ENCODE measurements at places on chromosomes 2 and 18.
A peak's percentile ranks its signal among the peaks of the same experiment; 100 is the strongest.

DNA sequence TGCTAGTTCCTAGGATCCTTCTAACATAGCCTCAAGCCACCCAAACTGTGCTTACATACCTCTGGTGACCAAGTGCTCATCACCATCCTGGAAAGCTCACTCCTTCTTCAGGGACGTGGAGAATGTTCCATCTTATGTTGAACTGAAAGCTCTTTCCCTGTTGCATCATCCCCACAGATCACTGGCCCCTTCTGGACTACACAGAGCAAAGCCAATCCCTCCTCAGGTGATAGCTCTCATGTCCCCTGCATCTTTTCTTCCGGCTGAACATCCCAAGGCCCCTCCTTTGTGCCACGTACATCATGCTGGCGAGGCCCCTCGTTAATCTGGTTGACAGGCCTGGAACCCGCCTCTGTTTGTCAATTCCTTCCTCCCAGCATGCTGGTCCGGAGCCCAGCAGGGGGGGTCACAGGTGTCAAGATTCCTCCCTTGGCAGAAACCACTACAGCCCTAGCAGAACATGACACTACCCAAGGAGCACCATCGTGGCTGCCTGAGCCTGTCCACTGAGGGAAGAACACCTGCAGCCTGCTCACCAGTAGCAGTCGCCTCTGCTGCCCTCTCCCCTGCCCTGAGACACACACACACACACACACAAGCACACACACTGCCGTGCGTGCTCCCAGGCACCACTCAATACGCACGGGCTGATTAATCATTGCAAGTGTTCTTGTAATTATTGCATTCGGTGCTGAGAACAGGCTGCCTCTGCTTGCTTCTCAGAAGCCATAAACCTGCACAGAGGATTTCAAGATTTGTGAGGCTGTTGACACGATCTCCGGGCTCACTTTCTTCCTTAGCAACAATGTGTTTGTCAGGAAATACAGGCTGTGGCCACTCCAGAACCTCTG lies 6.3 kb upstream of the KCNK3 start:
- DNase-seq, result no peak

GRCh38 chr2:100799686-100800085 lies 20.3 kb upstream of the NPAS2 start:
- no peak for DNase-seq

DNA sequence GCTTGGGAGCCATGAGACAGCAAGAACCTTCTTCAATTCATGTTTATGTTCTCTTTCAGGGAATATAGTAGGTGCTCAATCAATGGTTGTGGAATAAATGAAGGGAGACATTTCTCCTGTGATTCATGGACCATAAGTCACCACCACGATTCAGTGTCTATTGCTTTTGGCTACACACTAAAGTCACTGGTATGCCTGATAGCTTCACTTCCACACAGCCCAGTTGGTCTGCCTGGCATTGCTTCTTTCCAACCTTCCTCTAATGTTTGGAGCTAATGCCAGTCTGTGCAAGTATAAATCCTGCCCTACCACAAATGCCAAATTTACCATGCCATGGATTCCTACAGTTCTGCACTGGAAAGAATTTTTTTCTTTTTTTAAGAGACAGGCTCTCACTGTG lies 1.3 kb upstream of the CXCR1 start:
- DNase-seq, result no peak

DNA sequence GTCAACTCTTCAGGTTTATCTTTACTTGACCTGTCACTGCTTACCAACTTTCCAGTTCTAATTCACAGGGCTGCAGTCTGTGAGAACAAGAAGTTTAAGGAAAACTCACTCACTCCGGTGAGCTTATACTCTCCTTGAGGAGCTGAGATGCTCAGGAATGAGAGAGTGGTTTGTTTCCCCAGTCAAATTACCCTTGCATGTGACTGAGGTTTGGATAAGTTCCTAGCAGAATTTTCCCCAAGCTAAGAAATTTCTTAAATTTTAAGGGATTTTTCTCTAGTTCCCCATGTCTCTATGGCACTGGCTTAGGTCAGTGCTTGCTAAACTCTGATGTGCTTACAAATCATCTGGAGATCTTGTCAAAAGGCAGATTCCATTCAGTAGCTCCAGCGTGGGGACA lies 12.8 kb upstream of the CCDC85A start:
- no peak for DNase-seq

GRCh38 chr2:72263776-72264060 lies 116.1 kb upstream of the CYP26B1 start:
- no peak for DNase-seq

DNA sequence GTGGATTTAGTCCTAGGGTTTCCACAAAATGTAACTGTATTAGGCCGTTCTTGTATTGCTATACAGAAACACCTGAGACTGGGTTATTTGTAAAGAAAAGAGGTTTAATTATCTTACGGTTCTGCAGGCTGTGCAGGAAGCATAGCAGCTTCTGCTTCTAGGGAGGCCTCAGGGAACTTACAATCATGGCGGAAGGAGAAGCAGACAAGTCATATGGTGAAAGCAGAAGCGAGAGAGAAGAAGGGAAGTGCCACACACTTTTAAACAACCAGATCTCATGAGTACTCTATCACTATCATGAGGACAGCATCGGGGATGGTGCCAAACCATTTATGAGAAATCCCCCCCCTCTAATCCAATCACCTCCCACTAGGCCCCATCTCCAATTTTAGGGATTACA lies 9.5 kb upstream of the CCDC68 start:
- no peak for DNase-seq

DNA sequence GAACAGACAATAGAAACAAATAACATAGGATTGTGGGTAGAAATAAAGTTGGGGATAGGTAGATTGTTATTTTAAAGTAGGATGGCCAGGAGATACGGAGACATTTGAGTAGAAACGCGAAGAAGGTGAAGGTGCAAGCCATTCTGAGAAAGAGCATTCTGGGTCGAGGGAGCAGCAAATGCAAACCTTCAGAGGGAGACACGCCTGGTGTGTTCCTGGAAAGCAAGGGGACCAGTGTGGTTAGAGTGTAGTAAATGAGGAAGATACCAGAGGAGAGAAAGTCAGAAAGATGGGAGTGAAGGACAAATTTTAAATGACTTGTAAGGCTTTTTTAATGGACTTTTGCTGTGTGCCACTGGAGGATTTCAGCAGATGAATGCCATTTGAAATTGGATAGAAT lies 1.7 kb downstream of the CYP20A1 start:
- DNase-seq, result no peak

- DNase-seq, result peak; percentile 49
Measured at GRCh38 chr18:45837283-45838070, 12.0 kb downstream of the SIGLEC15 start.

DNA sequence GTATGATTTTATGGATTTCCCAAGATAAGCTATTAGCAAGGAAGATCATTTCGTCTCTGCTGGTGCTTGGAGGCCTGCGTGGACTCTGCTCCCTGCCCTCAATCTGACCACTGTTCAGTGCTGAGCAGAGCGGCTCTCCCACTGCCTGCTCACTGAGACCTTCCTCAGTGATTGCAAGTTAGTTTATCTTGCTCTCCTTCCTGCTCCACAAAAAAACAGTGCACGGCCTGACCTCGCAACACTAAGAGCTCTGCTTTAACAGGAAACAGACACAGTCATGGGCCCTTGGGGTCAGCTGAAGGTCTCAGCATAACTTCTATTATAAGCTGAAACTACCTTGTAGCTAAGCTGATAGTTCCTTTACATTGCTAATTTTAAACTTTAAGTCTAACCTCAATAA lies 53.1 kb downstream of the PRELID3A start:
- peak; percentile 36 for DNase-seq

- no peak for DNase-seq
Measured at GRCh38 chr2:11872948-11873269, 126.5 kb downstream of the LPIN1 start.

- DNase-seq, result no peak
Measured at GRCh38 chr2:179891237-179891636, 29.8 kb upstream of the ZNF385B start.

DNA sequence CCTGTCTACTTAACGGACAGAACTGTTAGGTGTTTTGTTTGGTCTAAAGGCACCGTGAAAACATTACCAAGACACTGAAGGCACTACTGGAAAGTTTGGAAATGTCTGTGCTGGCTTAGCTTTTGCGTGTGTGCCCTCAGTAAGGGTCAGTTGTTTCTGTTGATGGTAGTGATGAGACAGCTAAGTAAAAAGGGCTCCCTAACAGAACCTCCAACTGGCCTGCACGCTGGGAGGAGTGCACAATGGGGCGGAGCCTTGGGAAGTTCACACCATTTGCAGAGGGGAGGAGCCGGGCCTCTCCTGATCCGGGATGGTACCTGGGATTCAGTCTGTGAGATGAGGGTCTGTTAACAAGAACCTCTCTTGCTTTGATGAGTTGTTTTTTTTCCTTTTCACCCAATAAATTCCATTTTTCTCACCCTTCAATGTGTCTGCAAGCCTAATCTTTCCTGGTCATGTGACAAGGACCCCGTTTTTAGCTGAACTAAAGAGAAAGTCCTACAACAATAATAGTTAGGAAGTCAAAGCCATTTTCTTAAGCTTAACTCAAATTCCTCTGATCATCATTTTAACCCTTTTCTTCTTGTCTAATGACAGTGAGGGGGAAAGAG lies 368.7 kb downstream of the PARD3B start:
- DNase-seq, result peak; percentile 17

DNA sequence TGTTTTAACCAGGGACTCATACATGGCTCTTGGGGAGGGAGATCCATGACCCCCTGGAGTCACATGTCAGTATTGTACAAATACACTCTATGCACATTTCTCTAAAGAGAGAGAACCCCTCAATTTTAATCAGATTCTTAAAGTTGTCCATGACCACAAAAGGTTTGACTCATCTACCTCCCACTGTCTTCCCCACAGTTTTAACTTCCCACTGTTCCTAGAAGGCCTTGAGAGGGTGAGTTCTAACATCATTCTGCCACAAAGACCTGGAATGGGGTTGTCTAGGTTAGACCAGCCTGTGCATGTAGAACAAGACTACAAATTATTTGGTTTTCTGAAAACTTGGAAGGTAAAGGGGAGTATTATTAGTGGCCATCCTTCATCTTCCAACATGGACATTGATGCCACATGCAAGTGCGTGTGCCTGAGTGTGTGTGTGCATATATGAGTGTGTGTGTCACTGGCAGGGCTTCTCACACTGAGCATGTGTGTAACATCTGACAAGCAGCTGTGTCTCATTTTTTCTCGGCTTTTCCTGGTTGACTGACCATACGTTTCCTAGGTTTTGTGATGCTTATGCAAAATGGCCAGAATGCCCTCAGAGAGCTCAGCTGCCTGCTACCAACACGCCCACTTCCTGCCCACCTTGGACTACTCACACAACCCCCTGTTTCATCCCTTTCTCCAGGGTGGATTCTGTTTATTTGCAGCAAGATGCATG lies 94.6 kb upstream of the LGALSL start:
- no peak for DNase-seq

DNA sequence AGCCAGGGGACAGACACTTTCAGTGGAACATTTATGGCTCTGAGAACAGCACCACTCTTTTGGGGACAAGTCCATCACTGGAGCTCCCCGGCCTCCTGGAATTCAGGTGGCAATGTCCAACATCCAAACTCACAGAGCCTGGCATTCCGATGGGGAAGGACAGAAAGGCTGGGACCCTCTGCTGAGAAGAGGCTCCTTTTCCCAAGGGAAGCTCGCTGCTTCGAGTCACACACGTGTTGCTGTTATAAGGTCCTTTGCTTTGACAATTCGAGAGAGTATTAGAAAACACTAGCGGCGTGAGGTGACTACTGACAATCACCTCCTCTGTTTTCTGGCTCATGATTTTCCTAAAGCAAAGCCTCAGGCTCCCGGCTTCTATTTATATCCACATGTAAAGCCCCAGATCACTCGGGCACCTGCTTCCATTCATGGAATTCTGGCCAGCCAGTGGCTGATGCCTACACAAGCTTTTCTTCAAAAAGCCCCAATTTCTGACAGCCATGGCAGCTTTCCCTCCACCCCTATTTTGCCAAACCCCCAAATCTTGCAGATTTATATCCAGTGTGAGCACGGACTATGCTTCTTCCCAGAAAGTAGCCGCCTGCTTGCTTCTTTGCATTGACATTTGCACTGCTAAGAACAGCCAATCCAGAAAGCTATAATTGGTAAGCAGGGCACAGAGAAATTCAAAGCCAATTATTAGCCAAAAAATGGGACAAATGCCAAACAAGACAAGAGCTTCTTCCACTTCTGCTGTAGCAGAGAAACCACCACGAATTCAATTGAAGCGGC lies 67.3 kb downstream of the NDUFA10 start:
- DNase-seq, result no peak

DNA sequence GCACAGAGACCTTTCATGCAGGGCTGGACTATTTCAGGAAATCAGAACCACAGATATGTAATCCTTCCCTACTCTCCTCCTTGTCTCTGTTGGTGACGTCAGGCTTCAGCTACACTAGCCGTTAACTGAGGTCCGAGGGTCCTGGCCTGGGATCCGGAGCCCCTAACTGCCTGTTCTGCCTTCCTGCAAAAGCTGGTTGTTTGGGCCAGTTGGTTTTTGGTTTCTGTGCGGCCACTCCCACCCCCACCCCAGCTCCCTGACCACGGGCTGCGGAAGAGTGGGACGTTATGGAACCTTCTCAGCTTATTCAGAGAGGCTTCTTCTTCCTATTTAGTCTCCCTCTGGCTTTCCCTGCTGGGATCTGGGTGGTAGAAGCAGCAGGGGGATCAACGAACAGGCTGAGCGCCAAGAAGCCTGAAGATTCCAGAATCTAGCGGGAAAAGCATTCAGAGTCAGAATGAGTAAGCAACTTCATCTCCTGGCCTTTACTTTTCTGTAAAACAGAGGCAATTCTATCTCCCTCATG lies 49.3 kb upstream of the ROCK2 start:
- DNase-seq, result no peak

DNA sequence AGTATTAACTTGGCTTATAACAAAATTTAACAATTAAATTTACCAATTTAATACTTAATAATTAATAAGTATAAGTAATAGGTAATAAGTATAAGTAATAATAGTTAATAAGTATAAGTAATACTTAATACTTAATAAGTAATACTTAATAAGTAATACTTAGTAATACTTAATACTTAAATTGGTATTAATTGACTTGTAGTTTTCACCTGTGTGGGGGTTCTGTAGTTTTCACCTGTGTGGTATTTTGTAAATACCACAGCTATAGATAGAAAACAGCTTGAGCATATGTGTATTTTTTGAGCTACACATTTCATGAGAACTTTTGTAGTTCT lies 55.4 kb downstream of the MAPRE2 start:
- DNase-seq, result no peak

GRCh38 chr2:75503048-75503607 lies 57.6 kb downstream of the EVA1A start:
- no peak for DNase-seq

- no peak for DNase-seq
Measured at GRCh38 chr18:3748086-3748485, 298.1 kb downstream of the TGIF1 start.

- DNase-seq, result no peak
Measured at GRCh38 chr2:99680946-99681345, 191.1 kb upstream of the REV1 start.

DNA sequence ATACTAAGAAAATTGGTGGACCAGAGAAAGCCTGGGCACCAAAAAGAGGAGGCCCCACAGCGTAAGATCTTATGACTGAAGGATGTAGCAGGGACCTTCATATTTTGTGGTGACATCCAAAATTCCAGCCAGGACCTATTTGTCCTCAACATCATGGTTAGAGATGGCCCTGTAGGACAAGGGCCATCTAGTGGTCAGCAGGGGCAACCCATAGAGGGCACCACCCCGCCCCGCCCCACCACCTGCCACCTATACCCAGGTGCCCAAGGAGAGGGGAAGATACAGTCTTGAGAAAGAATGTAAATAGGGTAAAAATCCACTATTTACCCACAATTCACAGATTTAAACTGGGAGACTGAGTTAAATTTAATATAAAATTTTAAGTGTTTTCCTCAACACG lies 59.6 kb upstream of the TMEM163 start:
- DNase-seq, result peak; percentile 37
